CD4-positive, alpha-beta T cell (primary cell): ENCODE measurements at places on chromosomes 3 and 15.

DNA sequence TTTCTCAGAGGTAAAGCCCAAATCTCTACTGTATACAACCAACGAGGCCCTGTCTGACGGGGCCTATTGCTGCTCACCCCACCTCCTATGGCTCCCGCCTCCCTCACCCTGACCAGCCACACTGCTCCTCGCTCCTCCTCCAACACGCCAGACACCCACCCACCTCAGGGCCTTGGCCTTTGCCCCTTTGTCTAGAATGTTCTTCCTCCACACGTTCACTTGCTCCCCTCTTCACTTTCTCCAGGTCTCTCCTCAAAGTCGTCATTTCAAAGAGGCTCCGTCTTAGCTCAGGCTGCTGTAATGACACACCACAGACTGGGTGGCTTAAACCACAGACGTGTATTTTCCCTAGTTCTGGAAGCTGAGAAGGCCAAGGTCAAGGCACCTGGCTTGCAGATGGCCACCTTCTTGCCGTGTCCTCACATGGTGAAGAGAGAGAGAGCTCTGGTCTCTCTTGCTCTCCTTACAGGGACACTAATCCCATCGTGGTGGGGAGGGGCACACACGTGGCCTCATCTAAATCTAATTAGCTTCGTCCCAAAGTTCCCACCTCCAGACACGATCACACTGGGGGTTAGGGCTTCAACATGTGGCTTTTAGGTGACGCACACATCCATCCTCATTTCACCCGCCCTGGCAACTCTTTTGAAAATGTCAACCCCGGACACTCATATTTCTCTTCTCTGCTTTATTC, 98.2 kb downstream of the TLE3 start:
- no peak for DNase-seq

- no peak for DNase-seq
Observed at GRCh38 chr3:111936967-111937366, 41.9 kb upstream of the ABHD10 start.

GRCh38 chr3:192367616-192368015, 359.7 kb downstream of the FGF12 start:
- DNase-seq = no peak

GRCh38 chr3:28224430-28224829, 17.0 kb upstream of the CMC1 start:
- DNase-seq = no peak

DNA sequence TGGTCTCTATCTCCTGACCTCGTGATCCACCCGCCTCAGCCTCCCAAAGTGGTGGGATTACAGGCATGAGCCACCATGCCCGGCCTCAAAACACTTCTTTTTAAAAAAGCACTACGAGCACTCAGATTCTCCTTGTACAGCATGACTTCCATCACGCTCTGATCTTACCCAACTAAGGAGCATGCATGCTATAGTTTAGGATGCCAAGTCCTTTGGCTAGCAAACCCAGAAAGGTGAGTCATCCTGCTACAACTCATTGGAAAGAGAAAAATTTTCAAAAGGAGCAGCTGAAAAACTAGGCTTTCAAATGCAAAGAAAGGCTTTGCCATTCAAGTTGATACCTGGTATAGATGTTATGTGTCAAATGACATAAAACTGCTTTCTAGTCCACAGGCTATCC, 70.3 kb upstream of the PRICKLE2 start:
- DNase-seq = no peak

- DNase-seq = no peak
Observed at GRCh38 chr3:31747785-31748184, 215.1 kb downstream of the STT3B start.

DNA sequence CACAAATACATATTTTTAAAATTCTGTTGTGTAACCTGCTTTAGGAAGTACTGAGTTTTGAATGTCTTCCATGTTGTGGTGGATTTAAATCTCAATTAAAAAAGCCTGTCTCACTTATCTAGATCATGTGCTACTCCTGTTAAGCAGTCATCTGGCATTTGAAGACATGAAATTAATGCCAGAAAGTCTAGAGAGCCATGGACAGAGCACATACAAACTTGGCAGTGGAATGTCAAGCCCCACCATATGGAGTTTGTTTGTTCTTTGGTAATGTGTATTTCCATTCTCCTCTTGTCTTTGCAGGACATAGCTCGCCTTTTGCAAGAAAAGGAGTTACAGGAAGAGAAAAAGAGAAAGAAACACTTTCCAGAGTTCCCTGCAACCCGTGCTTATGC, 39.3 kb upstream of the UTS2B start:
- DNase-seq = no peak

GRCh38 chr15:66816201-66816600, 114.2 kb downstream of the SMAD6 start:
- no peak for DNase-seq

DNA sequence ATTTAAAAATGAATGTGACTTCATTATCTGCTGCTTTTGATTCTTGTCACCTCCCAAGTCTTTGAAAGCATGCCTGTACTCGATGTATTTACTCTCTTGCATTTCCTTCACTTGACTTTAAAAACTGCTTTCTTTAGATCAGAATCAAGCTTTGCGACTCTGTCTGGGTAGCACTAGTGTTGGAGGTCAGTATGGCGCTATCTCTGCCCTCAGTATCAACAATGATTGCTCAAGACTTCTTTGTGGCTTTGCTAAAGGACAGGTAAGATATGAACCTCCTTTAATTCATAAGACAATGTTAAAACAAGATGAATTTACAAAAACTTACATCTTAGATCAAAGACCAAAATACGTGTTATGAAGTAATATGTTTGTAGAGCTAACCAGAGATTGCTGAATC, 37.0 kb downstream of the VPS8 start:
- no peak for DNase-seq

DNA sequence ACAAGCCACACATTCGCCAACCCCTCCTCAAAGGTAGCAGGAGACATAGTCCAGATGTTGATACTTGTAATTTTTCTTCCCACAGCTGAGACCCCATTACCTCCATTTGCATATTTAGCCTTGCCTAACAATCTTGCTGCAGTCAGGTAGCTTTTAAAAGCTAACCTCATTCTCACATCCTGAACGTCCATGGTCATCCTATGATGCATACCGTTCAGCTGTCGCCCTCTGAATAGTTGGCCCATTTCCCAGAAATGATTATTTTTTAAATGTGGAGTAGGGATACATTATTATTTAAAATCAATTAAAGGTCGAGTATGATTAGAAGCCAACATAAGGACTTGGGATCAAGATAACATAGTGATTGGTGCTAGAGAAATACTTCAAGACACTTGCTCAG, 165.0 kb downstream of the MEX3B start:
- DNase-seq = no peak

DNA sequence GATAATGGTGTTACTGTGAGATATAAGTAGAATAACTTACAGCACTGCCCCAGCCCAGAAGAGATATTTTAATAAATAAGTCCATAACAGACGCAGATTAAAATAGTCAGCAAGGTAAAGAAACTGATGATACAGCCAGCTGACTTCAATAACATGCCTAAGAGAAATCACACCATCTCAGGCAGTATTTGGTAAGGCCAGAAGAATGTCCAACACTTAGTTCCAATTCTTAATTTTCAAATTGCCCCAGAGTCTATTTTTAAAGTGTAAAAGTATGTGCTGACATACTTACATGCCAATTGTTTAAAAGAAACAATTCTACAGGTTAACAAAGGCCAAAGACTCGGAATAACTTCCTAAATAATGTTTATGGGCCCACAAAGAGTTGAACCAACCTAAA, 1.6 kb downstream of the GNB4 start:
- no peak for DNase-seq

- no peak for DNase-seq
Observed at GRCh38 chr3:149258298-149258697, 36.7 kb upstream of the CP start.

DNA sequence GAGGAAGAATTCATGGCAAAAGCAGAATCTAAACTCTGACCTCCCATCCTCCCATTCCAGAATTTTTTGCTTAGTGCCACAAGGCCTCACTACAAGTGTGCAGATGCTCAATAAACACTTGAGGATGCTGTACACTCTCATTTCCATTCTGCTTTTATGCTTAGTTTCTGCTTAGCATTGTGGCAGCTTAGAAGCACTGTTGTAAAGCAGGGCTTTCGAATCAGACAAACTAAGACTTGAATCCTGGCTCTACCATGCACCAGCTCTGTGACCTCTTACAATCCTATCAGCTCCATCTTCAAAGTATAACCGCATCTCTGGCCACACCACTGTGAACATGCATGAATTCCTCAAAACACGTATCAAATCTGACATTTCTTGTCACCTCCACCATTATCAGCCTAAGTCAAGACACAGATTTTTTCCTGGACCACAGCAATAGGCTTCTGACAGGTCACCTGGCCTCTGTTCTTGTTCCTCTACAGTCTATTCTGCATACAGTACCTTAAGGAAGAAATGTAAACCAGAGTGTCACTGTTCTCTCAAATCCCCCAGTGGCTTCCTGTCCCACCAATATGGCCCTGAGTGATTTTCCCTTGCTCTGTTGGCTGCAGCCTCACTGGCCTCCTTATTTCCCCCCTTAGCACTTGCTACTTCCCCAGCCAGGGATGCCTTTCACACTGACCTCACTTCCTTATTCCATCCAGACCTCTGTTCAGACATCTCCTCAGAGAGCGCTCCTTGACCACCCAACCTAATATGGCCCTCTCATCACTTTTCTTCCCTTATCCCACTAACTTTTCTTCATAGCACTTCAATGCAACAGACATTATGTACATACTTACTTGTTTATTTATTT, 8.1 kb upstream of the PHC3 start:
- DNase-seq = no peak

DNA sequence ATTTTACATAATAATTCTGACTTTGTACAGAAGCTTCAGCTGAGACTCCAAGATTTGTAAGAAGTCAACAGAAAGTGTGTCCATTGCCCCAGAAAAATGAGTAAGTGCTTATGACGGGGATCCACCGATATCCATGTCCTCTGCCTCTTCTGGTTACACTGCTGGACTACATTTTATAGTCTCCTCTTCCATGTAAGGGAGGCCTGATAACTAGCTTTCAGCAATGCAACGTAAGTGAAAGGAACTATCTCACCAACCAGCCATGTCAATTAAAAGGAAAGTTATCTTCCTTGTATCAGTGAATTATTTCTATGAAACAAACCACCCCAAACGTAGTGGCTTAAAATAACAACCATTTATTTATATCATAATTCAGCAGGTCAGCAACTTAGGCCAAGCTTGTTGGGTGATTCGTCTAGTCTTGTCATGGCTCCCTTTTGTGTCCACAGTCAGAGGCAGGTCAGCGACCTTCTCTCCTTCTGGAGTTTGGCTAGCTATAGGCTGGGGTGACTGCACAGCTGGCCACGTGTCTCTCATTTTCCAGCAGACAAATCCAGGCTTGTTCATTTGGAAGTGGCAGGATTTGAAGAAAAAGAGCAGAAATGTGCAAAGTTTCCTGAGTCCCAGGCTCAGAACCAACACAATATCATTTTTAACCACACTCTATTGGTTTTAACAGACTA, 44.9 kb downstream of the TRIM69 start:
- no peak for DNase-seq

GRCh38 chr15:63600001-63600615, 2.9 kb downstream of the FBXL22 start:
- DNase-seq = no peak

DNA sequence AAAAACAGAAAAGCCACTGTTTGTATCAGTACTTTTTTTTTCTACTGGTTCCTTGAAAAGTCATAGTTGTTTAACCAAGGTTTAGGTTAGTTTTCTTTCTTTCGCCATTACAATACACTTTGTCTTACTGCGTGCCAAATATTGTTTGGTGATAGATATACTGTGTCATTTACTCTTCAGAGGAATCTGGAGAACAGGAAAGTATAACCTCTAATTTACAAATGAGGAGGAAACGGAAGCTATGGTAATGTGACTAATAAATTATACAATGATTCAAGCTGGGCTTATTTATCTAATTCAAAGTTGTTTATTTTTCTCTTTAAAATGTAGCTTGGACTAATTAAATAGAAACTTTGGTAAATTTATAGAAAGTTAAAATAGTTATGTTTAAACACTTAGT, 96.2 kb upstream of the ROBO2 start:
- DNase-seq = no peak
